ENCODE measurements at places on chromosomes 2 and 18.

- DNase-seq, result no peak
Measured at GRCh38 chr2:6941299-6942046, 24.3 kb downstream of the RNF144A start.

DNA sequence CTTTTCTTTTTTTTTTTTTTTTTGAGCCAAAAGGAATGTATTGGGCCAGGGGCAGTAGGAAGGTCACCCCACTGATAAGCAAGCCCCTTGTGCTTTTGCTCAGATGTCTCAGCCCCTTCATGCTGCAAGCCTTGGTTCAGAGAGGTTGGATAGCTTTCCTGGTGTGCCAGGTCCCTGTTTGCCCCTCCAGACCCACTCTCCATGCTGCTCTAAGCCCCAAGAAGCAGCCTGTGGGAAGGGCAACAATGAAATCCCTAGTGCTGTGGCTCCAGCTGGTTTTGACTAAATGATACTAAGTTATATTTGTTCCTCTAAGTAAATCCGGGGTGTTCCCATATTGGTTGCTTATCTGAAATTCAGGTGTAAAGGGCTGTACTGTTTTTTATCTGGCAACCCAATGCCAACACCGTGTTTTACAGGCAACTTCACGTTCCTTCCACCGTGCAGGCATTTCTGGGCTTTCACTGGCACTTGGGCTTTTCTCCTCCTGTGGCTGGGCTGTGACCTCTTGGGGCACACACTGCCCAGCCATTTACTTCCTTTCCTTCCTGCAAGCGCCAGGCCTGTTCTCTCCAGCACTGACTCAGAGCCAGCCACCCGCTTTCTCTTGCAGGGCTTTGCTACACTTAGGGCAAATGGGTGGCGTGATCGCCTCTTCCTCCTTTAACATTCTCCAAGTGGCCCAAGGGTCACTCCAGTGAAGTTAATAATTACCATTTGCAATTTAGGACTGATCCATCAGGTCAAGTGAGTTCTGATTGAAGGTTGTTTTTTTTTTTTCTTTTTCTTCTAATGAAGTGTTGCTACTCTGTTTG, 21.6 kb downstream of the MERTK start:
- DNase-seq, result no peak

DNA sequence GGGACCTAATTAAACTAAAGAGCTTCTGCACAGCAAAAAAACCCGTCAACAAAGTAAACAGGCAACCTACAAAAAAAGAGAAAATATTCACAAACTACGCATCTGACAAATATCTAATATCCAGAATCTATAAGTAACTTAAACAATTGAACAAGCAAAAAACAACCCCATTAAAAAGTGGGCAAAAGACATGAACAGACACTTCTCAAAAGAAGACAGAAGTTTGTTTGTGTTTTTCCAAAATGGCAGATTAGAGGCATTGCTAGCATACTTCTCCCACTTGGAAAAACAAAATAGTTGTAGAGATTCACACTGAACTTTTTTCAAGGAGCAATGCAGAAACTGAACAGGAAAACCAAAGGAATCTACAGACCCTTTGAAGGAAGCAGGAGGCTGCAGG, 37.6 kb downstream of the FLACC1 start:
- DNase-seq, result no peak

DNA sequence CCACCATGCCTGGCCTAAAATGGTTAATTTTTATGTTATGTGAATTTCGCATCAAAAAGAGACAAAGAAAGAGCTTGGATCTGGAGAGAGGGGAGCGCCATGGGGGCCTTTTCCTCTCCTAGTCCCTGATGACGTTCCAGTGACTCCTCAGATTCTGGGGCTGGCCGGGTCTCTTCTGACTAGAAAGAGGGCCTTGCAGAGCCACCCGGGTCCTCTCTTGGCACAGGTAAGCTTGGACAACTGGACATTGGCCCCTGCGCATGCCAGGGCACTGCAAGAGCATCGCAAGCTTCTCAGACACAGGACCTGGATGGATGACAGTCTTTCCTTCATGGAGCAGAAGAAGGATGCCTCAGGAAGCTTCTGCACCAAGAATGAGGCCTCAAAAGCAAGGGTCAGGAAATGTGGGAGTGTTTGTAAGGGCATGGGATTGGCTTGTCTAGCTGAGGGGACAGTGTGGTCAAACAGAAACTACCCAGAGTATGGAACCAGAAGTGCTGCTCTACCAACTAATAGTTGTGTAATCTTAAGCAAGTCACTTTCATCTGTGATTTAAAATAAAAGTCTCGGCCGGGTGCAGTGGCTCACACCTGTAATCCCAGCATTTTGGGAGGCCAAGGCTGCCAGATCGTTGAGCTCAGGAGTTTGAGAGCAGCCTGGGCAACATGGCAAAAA, 35.2 kb downstream of the FOSL2 start:
- DNase-seq, result no peak

DNA sequence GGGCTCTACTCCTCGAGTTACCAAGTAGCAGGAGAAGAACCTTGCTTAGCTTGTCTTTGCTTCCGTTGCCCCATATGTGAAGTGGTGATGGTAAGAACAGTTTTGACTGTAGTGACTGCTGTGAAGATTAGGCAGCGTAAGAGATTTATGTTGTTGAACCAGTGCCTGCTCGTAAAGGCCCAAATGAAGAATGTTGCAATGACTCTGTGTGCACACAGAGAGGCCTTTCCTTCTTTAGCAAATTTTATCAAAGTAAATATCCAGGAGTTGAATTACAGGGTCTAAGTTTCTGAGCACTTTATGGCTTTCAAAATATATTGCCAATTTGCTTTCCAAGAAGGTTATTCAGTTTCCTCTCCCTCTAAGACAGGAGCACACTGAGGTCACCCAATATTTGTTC, 14.5 kb downstream of the NTSR2 start:
- no peak for DNase-seq

DNA sequence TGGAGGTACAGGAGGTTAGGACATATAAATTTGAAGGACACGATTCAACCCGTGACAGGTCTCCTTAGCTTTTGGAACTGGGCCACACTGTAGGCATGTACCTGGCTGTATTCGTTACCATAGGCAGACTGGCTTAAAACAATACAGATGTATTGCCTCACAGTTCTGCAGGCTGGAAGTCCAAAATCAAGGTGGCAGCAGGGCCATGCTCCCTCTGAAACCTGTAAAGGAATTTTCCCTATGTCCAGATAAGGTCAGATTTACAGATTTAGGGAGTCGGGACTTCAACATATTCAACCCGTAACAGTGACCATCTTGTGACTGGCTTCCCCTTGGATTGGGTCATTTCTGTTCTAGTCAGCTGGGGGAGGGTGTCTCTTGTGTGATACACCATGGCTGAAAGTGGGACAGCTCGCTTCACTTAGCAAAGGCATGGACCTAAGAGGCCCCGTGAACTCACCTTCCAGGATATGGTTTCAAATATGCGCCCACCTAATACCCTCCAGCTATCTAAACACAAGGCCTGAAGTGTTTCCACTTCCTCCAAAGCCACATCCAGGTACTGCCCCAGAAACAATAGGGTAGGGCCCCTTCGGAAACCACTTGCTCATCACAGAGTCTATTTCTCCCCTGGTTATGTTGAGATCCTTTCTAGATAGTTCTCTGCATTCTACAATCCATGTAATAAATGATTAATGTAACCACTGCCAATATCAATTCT, 85.0 kb downstream of the ZCCHC2 start:
- DNase-seq, result no peak

DNA sequence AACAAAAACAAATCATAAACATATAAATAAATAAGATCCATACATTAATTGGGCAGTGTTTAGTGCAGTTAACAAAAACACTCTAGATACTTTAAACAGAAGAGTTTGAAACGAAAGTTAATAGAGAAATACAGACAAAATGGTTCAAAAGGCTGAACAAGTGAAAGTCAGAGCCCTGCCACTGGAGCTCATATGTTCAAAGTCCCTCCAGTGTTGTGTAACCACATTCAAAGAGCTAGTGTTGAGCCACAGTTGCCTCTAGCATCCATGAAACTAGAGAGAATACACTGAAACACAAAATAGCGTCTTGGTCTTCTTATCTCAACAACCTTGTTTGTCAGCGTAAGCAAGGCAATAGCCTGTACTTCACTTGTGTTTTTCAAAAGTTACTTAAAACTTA, 1309.8 kb upstream of the NRXN1 start:
- DNase-seq, result no peak

- no peak for DNase-seq
Measured at GRCh38 chr2:178914259-178914849, 107.1 kb upstream of the TTN start.

DNA sequence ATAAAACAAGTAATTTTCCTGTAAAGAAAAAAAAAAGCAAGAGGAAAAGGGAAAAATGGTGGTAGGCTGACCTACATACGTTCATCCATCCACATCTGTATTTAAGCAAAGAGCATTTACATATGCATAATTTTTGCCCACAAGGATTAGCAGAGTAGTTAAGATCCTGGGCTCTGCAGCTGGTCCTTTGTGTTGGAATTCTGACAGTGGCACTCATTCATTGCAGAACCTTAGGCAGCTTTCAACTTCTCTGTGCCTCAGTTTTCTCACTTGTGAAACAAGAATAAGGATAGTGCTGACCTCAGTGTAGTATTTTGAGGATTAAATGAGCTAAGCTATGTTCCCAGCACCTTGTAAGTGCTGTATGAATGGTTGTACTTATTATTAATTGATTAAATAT, 211.3 kb downstream of the ARL4C start:
- DNase-seq, result no peak

- no peak for DNase-seq
Measured at GRCh38 chr2:9103663-9104277, 100.3 kb upstream of the MBOAT2 start.

GRCh38 chr2:220785178-220785577, 786.9 kb downstream of the EPHA4 start:
- no peak for DNase-seq

DNA sequence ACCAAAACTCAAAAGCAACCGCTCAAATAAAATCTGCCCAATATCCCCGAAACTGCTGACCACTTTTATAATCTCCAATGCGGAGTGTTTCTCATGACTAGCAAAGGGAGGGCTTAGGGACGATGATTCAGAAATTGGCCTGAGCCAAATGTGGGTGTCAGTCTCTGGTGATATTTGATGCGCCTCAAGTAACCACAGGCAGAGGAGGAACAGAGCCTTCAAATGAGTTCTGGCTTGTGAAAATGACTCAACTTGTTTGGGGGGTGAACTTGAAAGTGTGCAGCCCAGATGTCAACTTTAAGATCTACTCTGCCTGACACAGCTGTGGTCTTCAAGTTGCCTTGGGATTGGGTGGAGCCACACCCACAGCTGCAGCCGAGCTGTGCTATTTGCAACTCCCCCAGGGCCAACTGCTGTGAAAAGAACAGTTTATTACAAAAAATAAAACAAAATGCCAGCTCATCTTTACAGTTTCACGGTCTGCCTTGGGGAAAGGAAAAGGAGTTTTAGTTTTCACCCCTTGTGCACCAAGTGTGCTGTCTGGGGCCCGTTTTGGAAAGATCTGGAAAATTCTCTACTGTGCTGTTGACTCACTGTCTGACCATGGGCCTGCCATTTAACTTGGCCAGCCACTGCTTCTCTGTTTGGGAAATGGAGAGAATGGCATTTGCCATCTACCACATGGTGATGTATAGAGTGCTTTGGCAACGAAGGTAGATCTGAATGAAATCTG, 222.1 kb downstream of the MTX2 start:
- DNase-seq, result no peak

GRCh38 chr2:149858216-149858615, 270.6 kb upstream of the MMADHC start:
- no peak for DNase-seq

DNA sequence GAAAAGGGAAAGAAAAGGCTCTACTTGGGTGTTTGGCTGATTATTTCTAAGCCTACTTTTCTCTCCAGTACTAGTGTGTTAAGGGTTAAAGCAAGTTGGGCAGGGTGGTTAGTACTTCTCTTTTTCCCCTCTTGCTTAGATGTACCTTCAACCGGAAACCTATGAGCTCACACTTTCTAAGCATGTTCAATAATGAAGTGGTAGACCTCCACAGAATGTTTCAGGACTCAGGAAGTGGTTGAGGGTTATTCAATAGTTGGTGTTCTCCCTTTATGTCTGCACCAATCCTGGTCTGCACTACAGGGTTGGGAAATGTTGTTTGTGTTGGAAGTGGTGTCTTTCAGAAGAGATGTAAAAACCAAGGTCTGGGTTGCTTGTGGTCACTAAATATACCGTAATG, 137.1 kb downstream of the ZEB2 start:
- DNase-seq, result no peak

DNA sequence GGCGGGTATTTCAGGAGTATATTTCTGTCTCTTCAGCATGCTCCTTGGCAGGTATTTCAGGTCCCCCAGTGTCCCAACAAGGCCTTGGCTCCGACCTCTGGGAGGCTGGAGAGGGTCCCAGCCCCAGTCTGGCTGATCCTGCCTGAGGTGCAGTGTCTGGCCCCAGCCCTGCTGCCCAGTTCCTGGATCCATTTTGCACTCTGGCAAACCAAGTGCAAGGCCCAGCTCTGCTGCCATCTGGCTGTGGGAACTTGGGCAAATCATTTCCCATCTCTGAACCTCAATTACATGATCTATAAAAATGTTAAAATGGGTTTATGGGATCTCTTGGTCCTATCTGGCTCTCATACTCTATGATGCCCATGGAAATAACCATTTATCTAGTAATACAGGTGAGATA, 63.6 kb downstream of the ZBTB7C start:
- no peak for DNase-seq

GRCh38 chr2:233822101-233822771, 32.1 kb downstream of the HJURP start:
- DNase-seq, result no peak

DNA sequence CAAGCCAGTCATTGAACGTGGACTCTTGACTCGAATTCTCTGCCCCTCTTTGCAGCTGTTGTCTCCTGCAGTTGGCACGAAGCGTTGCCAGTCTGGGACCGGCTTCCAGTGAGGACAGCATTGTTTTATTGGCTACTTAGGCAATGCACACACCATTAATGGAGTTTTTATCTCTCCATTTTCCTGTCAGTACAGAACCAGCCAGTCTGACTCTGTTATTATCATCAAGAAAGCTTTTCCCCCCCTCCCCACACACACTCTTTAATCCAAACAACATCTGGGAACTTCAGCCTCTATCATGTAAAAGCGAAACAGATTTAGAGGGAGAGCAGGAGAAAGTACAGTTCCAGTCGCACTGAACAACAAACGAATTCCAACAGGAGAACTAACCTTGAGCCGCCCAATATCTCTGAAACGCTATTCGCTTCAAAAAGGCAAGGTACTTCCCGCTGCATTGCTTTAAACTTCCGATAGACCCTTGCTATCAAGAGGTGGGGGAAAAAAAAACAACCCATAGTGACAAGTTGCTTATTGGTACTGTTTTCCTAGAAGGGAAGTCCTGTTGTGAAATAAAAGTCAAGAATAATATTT, 38.2 kb downstream of the ACVR1 start:
- no peak for DNase-seq

DNA sequence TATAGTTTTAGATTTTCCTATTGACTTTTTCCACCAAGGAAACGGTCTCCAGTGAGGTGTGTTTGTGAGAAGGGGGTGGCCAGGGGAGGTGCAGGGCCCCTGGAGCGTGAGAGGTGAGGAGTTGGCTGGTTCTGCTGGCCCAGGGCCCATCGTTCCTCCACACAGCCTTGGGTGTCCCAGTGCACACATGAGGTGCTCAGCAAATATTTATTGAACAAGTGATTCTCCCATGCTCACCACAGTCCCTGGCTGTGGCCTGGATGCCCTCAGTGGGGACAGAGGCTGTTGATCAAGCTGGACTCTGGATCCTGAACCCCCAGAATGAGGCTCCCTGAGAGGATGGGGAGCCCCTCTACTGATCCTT, 5.0 kb downstream of the HAAO start:
- DNase-seq, result no peak

GRCh38 chr2:64434039-64434657, 19.8 kb upstream of the LGALSL start:
- DNase-seq, result no peak

GRCh38 chr2:36812196-36812595, 115.7 kb downstream of the VIT start:
- DNase-seq, result no peak

Data from NCI-H187 (cell line).